ENCODE measurements at places on chromosomes 16 and 17.

DNA sequence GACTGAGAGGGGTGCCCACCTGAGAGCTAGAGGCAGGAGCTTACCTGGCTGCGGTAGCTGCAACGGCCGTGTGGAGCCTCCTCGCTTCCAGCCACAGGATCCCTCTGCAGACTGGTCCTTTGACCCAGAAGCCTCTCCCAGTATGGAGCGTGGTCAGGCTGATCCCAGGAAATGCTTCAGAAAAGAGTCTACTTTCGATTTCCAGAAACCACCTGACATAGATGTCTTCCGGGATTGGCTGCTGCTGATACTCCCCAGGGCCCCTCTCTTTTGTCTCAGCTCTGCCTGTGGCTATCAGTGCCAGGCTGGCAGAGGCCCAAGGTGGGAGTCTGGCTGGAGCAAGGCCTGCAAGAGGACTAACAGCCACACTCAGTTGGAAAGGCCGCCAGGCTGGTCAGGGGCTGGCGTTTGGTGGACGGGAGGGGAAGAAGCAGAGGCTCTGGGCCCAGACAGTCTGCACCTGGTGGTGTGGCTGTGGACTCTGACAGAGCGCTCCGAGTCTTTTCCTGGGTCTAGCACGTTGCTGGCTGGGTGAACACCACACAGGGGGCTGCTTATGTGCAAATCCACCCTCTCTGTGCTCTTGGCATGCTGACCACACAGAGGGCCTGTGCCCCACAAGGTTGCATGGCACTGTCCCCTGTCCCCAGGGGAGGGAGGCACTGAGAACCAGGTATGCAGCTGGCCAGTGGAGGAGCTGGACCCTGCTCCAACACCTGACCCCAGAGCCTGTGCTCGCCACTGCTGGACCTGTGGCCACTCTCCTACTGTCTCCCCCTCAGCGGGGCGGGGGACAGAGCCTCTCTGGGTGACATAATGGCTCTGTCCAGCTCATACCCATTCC is at the start of gene LGALS3BP:
Gene LGALS3BP (minus strand): TSS at position 144 of the 844 bp plus-strand sequence. CDS start 2,732 bp downstream, outside the sequence.
- peak; percentile 2 for DNase-seq

DNA sequence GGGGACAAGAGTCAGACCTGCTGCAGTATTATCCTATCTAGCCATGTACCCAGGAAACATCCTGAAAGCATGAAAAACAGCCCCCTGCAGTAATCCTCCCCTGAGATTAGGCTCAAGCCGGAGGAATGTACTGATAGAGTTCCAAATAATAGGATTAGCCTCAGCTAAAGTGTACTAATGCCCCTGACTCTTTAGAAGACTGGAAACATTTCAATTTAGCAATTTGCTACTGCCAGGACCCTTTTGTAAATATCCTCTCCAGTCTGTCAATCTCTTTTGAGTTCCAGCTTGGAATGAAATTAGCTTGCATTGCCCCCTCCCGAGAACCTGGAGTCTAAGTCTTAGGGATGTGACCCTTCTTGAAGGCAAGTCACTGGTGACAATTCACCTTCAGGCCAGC is 110.8 kb upstream of the DNAH9 start:
- no peak for DNase-seq

- no peak for DNase-seq
Observed at GRCh38 chr16:74605746-74606520, 981 bp downstream of the GLG1 start.

GRCh38 chr17:35286120-35286781 is 43.4 kb downstream of the SLFN5 start:
- DNase-seq, result peak; percentile 62

DNA sequence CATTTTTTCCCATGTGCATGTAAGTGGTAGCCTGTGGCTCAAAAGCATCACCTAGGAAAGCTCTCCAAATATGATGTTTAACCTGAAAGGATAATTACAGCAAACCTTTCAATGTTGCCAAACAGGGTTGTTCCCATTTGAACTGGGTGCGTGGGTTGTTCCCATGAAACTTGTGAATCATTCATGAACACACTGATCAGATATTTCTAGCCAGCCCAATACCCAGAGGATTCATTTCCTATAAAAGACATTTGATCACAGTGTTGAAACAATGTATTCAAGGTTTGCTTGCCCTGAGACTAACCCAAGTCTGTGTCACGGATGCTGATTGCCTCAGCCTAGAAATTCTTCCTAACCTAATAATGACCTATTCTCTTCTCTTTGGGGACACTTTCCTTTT is 12.9 kb downstream of the KRT39 start:
- DNase-seq, result no peak

DNA sequence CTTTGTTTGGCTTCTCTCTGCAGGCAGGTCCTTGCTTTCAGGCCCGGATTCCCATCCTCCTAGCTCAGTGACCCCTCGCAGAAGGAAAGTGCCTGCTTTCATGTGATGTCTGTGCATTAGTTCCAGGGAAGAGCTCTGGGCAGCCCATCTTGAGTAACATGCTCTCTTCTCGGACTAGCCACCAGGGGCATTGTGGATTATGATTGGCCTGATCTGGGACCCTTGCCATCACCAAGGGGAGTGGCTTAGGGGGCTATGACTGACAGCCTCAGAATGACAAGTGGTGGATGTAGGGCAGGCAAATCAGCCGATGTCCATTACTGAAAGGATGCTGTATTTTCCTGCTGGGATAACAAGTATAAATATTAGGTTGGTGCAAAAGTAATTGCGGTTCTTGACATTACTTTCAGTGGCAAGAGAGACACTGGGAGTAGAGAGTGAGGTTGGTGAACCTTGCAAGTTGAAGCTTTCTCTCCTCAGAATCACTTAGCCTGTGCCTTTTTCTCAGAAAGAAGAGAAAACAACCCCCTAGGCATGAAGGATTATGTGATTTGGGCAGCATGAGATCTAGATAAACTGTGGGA is 71.5 kb upstream of the MPHOSPH6 start:
- no peak for DNase-seq

DNA sequence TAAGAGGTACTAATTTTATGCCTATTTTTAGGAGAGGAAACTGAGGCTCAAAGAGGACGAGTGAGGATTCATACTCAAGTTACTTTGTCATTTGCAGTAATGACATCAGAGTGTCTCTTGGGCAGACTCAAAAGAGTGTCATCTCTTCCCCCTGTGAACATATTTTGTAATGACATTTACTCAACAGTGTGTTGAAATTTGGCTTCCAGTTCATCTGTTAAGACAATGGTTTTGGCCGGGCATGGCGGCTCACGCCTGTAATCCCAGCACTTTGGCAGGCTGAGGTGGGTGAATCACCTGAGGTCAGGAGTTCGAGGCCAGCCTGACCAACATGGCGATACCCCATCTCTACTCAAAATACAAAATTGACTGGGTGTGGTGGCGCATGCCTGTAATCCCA is 28.9 kb downstream of the WFDC1 start:
- peak; percentile 74 for DNase-seq

GRCh38 chr17:13321951-13322701 is 279.6 kb downstream of the HS3ST3A1 start:
- no peak for DNase-seq

DNA sequence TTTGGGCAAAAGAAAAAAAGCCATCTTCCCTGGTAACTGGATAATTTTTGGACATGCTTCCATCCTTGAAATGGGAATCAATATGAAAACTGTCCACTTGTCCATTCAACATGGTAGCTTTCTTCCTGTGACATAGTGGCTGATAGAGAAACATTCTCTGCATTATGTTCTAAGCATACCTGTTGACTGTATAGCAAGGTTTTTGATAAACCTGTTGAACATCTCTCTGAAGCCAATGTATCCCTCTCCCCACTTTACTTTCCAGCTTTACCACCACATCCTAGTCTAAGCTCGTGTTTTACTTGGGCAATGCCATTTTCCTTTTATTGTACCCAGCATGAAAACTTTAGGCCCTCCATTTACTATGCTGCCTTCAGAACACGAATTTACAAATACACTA is 630.1 kb downstream of the TOX3 start:
- DNase-seq, result no peak

DNA sequence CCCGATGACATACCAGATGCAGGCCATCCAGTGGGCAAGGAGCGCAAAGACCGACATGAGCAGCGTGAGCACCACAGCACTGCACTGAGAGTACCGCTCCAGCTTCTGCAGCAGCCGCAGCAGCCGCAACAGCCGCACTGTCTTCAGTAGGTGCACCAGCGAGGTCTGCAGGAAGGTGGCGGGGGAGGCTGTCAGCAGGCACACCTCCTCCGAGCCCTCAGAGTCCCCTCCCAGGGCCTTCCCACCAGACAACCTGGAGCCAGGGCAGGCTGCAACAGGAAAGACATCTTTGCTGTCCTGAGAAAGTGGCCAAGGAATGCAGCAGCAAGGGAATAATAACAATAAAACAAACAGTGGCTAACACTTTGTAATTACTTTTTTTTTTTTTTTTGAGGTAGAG is 9.1 kb downstream of the KCNH4 start:
- DNase-seq, result no peak

DNA sequence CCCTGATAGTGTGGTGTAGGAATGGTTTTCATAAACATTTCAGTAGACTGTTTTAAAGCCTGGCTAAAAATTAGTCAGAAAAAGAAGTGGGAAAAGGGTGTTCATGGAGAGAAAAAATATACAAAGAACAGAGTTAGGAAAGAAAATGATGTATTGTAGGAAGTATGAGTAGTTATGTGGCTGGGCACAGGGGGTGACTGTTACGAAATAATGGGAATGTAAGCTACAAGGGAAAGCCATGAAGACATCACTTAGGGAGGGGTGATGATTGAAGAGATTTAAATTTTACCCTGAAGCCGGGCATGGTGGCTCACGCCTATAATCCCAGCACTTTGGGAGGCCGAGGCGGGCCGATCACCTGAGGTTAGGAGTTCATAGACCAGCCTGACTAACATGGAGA is 55.3 kb downstream of the NUP88 start:
- DNase-seq, result no peak

GRCh38 chr17:17944743-17945142 is 27.5 kb downstream of the TOM1L2 start:
- no peak for DNase-seq

GRCh38 chr17:79987187-79987934 is 48.3 kb downstream of the TBC1D16 start:
- DNase-seq, result no peak

DNA sequence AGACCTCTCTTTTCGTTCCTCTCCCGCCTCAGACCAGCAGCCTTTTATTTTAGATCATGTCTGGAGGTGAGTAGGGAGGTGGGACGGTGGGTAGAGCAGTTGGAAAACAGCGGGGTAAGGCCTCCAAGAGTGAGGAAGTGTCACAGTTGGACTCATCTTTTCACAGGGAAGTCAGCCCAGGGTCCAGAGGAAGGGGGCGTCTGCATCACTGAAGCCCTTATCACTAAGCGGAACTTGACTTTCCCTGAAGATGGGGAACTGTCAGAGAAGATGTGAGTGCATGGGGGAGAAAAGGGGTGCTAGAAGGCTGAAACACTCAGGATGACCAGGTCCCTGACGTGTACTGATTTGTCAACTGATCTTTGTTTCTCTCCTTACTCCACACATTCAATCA is 461 bp downstream of the LRRC46 start:
- DNase-seq, result peak; percentile 33

GRCh38 chr16:23842137-23842600 is 6.4 kb downstream of the PRKCB start:
- peak; percentile 47 for DNase-seq

DNA sequence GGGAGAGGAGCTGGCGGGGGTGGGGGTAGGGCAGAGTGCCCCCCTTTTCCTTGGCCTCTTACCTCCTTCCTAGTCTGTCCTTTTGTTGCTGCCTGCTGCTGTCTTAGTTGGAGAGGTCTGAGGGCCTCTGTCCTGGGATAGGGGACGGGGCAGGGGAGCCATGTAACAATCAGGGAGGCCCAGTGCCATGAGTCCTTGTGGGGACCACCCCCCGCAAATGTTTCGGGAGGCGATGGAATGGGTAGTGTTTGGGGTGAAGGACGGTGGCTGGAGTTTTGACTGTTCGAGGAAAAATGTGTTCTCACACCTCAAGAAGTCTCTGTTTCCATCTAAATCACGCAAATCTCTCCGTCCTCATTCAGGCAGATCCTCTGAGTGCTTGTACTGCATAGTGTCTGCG is 99.0 kb downstream of the OR1D5 start:
- no peak for DNase-seq
